Hepatic stellate cell (primary cell): ENCODE measurements at places on chromosomes 6 and 20.

GRCh38 chr6:32607263-32607987 is 17.8 kb upstream of the HLA-DRB1 start:
- DNase-seq = no peak

- DNase-seq = no peak
Measured at GRCh38 chr6:170251776-170252571, 38.9 kb downstream of the DLL1 start.

GRCh38 chr6:27178407-27178730 is 69.1 kb upstream of the PRSS16 start:
- DNase-seq = peak; percentile 35

- no peak for DNase-seq
Measured at GRCh38 chr6:128415387-128415786, 105.0 kb downstream of the PTPRK start.

GRCh38 chr6:17417817-17418216 is 24.4 kb downstream of the CAP2 start:
- DNase-seq = peak; percentile 92

- DNase-seq = no peak
Measured at GRCh38 chr20:50568549-50568942, 58.4 kb downstream of the PTPN1 start.
